ENCODE measurements at places on chromosomes 11 and 22.

DNA sequence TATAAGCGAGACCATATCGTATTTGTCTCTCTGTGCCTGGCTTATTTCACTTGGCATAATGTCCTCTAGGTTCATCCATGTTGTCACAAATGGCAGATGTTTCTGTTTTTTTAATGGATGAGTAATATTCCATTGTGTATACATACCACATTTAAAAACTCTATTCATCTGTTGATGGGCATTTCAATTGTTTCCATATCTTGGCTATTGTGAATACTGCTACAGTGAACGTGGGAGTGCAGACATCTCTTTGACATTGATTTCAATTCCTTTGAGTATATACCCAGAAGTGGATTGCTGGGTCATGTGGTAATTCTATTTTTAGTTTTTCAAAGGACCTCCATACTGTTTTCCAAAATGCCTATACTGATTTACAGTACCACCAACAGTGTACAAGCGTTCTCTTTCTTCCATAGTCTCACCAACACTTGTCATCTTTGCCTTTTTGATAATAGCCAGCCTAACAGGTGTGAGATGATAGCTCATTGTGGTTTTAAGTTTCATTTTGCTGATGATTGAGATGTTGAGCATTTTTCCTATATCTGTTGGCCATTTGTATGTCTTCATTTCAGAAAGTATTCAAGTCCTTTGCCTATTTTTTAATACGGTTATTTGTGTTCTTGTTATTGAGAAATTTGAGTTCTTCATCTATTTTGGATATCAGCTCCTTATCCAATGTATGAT, 194.7 kb upstream of the E2F8 start:
- no peak for DNase-seq

- DNase-seq = no peak
Measured at GRCh38 chr11:62427630-62428233, 8.9 kb downstream of the SCGB1A1 start.

GRCh38 chr11:3094223-3094824, 37.1 kb upstream of the CARS1 start:
- no peak for DNase-seq

- no peak for DNase-seq
Measured at GRCh38 chr11:82261367-82261766, 472.3 kb downstream of the FAM181B start.

GRCh38 chr22:26779108-26779507, 121.7 kb downstream of the MIAT start:
- no peak for DNase-seq

- no peak for DNase-seq
Measured at GRCh38 chr22:20738394-20739089, 35.4 kb upstream of the SERPIND1 start.
